ENCODE measurements at places on chromosomes 6 and 20.

GRCh38 chr6:144349690-144350527 is 64.8 kb downstream of the UTRN start:
- peak; percentile 69 for DNase-seq

DNA sequence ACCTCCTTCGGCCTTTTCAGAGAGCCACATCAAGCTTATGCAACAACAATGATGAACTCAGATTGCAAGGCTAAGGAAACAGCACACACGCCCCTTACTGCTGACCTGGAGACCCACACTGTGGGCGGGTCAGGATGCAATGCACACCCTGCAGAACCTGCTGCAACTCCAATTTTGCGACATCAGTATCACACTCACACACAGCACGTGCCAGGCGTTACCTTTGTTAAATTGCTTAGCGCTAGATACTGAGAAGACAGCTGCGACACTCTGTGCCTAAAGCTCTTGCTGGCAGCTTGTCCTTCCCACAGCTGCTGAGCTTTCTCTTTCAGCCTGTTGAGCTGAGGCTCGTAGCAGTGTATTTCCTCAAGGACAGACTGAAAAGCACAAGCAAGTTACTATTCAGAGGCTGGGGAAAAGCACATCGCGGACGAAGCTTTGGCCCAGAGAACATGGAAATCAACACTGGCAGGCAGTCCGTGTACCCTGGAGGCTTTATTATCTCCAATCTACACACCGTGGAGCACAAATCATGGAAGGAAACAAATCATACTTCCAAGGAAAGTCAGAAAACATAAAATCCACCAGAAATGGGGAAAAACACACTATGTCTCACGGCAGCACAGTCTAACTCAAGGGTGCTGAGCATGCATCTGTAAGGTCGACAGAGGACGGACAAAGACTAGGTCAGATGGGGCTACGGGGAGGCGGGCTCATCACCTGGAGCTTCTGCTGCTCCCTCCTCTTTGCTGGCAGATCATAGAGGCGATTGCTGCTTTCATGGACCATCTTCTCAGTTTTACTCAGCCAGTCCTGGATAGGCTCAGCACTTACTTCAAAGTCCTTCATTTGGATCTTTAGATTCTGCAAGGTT is 268.2 kb downstream of the SYNE1 start:
- DNase-seq = no peak

DNA sequence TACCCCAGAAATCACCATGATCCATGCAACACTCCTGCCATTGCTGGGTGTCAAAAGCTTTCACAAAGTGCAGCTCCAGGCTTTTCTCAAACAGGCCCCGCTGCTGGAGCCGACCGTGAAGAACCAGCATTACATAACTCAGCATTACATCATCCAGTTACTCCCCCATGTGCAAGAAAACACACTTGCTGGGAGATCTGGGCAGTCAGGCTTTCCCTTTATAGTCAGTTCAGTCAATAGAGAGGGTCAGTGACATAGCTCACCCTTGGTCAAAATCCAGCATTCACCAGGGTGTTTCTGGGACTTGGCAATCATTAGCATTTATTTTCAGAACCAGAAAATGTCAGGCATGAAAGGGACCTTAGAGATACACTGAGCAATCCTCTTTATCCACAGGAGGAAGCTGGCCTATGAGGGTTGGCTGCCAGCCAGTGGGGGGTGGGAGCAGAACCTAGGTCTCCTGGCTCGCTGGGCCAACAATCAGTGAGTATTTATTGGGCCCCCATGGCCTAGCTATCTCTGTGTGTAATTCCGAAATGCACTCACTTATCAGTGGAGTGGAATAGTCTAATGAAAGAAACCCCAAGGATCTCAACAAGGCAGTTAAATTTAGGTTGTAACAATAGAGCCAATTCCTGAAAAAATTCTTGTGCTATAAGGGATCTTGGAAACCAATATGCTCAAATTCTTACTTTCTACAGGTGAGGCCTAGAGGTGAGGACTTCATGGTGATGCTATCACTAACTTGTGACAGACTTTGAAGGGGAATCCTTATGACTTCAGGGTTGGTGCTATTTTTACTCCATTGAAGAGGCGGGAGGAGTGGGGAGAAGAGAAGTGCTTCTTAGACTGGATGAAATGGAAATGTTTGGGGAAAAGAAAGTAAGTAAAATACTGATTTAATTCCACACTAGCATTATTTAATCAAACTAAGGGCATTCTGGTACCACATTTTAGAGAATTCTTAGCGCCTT is 54.6 kb downstream of the LYRM4 start:
- peak; percentile 86 for DNase-seq

- DNase-seq = no peak
Observed at GRCh38 chr6:55621993-55622392, 43.0 kb upstream of the HMGCLL1 start.

GRCh38 chr20:34052414-34052813 is 58.7 kb downstream of the RALY start:
- DNase-seq = no peak

GRCh38 chr6:72461144-72461543 is 160.7 kb upstream of the KCNQ5 start:
- no peak for DNase-seq

DNA sequence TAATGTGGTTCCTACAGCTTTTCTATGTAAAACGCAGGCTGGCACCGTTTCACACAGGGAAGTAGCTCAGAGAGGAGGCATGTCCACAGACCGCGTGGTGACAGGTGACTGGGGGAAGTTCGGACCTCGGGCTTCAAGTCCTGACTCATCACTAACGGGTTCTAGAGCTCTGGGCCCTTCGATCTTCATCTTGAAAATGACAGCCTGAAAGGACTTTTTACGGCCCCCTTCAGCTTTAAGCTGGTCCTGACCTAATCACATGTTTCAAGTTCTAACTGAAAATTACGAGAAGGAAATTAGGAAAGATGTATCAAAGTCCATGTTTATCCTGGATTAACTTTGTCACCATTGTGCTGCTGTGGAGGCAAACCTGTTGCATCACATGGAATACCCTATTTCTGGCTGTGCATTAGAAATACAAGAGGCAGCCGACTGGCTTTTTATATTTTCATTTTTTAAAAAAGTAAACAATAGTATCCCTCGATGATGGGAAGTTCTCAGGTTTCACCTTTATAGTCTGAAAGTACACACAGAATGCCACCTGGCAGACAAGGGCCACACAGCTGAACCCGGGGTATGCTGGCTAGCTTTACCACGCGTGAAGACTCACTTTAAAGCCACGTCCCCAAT is 2.0 kb downstream of the MAN1A1 start:
- DNase-seq = peak; percentile 72

DNA sequence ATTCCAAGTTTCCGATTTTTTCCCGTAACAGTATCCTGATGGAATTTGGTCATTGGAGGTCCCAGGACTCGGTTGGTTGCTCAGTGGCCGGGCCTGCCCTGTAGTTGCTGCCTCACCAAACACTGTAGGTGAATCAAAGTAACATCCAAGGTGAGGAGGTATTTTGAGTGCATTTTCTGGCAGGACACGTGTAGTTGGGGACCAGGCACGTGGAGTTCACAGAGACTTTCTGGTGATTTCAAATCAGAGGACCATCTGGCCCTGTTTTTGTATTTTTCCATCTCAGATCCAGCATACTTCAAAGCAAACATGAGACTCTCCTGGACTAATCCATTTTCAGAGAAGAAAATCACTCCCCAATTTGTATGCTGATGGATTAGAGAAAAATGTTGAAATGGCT is 9.9 kb upstream of the DTD1 start:
- no peak for DNase-seq

GRCh38 chr6:142845143-142845571 is 99.8 kb downstream of the HIVEP2 start:
- peak; percentile 48 for DNase-seq

- DNase-seq = peak; percentile 75
Observed at GRCh38 chr6:110414669-110415068, 706 bp downstream of the DDO start.

DNA sequence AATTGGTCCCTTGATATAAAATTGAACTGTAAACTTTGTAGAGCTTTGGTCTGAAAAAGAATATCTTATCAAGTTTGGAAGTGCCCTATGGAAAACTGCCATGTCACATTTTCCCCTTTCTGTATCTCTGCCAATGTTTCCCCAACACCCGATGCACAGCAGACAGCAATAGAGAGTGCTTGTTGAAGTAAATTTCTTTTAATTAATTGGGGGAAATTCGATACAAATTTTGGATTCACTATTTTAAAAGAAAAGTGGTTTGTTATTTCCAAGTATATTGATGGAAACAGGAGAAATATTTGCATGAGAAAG is 208.1 kb downstream of the OGFRL1 start:
- DNase-seq = no peak

DNA sequence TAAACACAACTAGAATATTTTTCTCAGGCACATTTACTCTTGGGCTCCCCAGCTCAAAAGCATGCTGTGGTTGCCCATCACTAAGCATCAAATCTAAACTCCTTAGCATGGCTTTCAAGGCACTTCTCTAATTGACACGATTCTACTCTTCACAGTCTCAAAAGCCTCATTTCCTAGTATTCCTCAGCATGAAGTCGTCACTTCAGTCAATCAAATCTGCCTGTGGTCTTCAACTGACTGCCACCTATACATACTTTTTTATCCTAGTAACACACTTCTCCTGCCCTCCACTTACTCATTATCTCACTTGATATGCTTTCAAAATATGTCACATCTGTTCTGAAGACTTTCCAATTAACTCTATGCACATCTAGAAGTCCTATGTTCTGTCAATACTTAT is 110.3 kb downstream of the TBC1D32 start:
- DNase-seq = no peak

- DNase-seq = no peak
Observed at GRCh38 chr6:167141667-167142432, 15.9 kb downstream of the GPR31 start.

DNA sequence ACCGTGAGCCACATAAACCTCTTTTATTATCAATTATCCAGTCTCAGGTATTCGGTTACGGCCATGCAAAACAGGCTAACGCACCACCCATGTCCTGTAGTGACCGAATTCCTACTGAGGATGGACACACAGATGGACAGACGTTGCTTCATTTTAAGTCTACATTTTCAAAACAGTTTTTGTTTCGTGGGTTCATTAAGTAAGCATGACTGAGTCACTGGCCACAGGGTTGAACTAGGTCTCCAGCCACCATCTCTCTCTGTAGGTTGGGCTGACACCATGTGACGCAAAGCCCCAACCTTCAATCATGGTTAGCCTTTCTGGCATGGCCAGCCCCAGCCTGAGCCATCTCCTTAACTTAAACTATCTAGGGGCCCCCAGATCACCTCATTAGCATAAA is 110.0 kb upstream of the SLC22A23 start:
- DNase-seq = peak; percentile 44

DNA sequence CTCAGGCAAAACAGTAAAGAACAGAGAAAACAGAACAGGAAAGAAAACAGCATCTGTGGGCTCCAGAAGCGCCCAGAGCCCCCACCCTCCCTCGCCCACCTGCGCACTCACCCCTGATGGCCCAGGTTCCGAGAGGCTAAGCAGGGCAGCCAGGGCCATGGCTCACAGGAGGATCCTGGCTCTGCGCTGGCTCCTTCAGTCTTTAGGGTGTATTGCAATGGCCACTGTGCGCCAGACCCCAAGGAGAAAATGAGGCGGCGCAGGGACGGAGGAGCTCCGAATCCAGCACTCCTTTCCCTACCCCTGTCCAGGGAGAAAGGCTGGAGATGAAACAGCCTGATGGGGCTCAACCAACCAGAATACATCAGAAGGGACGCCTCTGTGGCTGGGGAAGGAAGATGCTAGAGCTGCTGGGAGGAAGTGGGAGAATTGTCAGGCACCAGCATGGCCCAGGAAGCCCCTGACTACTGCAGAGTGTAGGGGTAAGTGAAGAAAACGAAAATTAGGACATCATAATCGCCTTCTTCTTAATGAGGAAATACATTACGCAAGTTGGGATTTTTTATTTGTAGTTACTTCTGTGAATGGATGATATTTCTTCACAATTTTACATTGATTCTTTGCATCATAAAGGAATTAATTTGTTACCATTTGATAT is 49.0 kb downstream of the COL11A2 start:
- peak; percentile 94 for DNase-seq

DNA sequence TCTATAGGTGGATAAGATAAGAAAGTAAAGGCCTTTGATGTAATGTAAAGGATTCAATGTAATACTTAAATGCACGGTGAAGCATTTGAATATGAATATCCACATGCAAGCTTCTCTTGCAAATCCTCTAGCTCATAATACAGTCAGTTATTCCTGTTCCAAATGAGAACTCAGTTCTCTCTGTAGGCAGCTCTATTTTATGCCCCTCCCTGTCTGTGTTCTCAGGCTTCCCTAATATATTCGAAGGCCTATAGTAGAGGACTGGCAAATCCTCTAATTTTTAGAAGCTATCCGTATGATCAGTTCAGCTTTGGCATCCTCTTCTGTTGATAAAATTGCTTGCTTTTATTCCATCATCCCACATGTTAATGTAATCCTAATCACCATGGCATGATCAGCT is 200.2 kb downstream of the UBE3D start:
- no peak for DNase-seq

DNA sequence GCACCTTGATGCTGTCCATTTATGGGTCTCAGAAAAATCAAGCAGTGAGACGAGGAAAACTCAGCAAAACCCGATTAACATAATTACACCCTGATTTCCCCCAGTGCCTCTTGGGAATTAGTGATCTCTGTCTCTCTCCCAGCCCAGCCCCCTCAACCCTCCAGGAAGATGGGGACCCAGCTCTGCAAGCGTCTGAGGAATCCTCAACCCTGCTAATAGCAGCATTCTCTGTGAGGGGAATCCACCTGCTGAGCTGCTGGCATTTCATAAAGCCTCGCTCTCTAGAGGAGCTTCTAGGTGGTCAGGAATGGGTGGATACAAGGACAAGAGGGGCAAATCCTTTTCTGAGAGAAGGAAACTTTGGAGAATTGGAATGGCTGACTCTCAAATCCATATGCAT is 13.9 kb downstream of the NR2E1 start:
- no peak for DNase-seq

DNA sequence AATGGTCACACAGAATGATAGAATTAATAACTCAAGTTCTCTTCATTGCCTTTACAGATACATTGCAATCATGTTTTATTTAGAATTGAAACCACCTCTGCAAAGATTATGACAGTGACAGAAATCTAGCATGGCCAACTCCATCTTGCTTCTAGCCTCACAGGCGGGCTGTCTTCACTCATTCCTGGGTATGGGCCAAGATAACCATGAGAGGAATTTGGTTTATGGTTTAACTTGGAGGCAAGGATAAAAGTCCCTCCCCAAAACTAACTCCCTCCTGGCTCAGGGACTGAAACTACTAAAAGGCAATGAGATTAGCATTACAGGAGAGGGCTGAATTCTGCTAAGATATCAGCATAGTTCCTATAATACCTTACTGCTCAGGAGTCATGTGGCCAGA is 95.2 kb upstream of the CST7 start:
- DNase-seq = no peak

GRCh38 chr6:23705697-23706096 is 420.3 kb upstream of the NRSN1 start:
- DNase-seq = no peak

GRCh38 chr6:47426524-47427302 is 50.9 kb upstream of the CD2AP start:
- DNase-seq = no peak

DNA sequence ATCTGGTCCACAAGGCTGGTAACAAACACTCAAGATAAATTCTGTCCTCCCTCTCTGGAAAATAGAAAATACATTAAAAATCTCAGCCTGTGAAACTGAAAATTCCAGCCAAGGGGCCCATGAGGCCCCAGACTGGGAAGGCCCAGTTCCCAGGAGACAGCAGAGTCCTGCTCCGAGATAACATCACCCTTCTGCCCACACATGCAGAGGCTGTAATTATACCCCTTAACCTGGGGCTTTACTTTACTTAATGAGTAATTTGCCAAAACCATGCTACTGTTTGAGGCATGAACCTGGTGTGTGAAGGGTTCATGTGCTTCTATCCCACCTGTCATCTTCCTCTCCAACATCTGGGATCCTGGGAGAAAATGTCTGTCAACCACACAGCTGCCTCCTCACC is 398.9 kb upstream of the SULF2 start:
- no peak for DNase-seq
